Astrocyte (in vitro differentiated cells and primary cell): ENCODE measurements at places on chromosomes 3 and 15.

DNA sequence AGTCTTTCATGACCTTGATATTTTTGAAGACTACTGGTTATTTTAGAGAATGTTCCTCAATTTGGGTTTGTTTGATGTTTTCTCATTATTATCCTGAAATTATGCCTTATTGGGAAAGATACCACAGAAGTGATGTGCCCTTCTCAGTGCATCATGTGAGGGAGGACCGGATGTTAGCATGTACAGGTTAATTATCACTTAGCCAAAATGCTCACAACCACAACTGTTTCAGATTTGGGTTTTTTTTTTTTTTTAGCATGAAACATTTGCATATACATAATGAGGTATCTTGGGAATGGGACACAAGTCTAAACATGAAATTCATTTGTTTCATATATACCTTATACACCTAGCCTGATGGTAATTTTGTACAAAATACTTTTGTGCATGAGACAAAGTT, 59.8 kb downstream of the PIK3R4 start:
- H3K27me3 ChIP-seq, result no peaks in the 10 kb centered on the region
- H3K4me3 ChIP-seq, result no peak overlapping the region
- H3K27ac ChIP-seq, result no peak overlapping the region

- no peak overlapping the region for H3K27ac ChIP-seq
- no peaks in the 10 kb centered on the region for H3K4me1 ChIP-seq
- no peaks in the 10 kb centered on the region for H3K36me3 ChIP-seq
Measured at GRCh38 chr3:39668420-39668819, 141.0 kb upstream of the MYRIP start.

GRCh38 chr3:189781415-189781814, 150.2 kb downstream of the TP63 start:
- no peaks in the 10 kb centered on the region for H3K36me3 ChIP-seq
- no peaks in the 10 kb centered on the region for H3K27me3 ChIP-seq
- H3K4me1 ChIP-seq, result no peaks in the 10 kb centered on the region
- no peak for DNase-seq
- H3K4me3 ChIP-seq, result no peak overlapping the region
- no peak overlapping the region for H3K27ac ChIP-seq

GRCh38 chr3:179027326-179027900, 44.2 kb downstream of the ZMAT3 start:
- no peaks in the 10 kb centered on the region for H3K27me3 ChIP-seq
- no peak overlapping the region for H3K4me3 ChIP-seq
- peak; percentile 81 for DNase-seq
- H3K4me1 ChIP-seq, result peaks cover 13% of the 10 kb centered on the region
- H3K27ac ChIP-seq, result peak overlapping the region; percentile 51
- H3K36me3 ChIP-seq, result peaks cover 3% of the 10 kb centered on the region

DNA sequence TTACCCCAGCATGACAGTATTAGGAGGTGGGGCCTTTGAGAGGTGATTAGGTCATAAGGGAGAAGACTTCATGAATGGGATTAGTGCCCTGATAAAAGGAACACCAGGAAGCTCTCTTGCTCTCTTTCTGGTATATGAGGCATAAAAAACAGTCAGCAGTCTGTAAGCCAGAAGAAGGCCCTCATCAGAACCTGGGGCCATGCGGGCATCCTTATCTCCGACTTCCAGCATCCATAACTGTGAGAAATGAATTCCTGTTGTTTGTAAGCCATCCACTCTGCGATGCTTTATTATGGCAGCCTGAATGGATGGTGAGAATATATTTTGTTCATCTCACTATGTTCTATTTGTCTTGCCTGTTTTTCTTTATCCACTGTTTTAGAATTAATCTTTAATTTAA, 17.7 kb upstream of the MOBP start:
- no peaks in the 10 kb centered on the region for H3K36me3 ChIP-seq
- H3K4me3 ChIP-seq, result no peak overlapping the region
- peaks cover 2% of the 10 kb centered on the region for H3K27me3 ChIP-seq
- H3K27ac ChIP-seq, result no peak overlapping the region
- DNase-seq, result no peak
